ENCODE measurements at places on chromosomes 12 and 14.

DNA sequence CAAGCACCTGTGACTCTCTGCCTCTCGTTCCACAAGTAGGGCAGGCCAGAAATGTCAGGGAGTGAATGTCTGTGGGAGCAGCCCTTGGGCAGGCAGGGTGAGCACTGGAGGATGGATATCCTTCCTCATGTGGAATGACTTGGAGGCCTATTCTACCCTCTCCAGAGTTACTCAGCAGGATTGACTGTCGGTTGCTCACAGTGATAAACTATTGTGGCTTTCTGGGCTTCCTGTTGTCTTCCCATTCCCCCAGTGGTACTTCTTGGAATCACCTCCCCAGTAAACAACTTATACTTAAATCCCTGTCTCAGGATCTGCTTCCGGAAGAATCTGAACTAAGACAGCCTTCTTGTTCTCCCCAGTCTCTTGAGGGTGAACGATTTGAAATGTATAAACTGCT lies 79.6 kb upstream of the MANSC4 start:
- DNase-seq, result no peak

DNA sequence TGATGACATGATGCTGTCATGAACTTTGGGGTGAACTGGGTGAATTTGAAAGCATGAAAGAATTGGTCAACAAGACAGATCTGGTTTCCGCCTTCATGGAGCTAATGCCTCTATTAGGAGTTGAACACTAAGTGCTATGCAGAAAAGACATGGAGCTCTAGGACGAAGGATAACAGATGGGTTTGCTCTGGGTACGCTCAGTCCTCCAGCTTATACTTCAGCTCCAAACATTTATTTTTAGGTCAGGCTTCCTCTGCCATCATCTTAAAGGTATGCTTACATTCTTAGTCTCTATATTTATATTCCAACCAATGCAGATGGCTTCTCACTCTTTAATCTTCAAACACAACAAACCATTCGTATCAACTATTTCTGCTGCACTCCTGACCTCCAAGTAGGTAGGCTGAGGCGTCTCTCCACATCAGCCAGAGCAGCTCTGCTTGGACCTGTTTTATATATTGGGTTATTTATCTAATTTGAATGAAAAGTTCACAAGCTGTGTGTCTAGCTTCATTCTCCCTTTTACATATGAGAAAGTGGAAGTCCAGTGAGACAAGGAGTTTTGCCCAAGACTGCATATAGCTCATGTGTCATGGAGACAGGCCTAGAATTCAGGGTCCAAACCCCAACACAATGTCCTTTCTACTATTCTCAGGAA lies 226.3 kb downstream of the SPTSSA start:
- DNase-seq, result no peak

DNA sequence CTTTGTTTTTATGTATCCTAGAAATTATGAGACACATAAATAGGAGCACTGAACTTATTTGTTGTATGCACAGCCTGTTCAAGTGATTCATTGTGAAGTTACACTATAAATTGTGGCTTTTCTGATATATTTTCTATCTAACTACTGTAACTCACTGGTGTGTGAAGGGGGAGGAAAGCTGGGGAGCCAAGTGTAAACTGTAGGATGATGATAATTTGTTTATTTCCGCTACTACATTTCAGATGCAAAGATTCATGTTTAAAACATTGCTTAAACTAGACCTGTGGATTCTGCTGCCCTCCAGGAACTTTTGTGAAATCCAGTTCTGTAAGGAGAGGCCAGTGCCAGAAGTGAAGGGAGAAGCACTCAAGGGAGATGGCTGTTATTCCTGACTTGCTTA lies 3.3 kb downstream of the TMTC2 start:
- no peak for DNase-seq

- DNase-seq, result no peak
Observed at GRCh38 chr14:42490536-42490935, 883.9 kb downstream of the LRFN5 start.

DNA sequence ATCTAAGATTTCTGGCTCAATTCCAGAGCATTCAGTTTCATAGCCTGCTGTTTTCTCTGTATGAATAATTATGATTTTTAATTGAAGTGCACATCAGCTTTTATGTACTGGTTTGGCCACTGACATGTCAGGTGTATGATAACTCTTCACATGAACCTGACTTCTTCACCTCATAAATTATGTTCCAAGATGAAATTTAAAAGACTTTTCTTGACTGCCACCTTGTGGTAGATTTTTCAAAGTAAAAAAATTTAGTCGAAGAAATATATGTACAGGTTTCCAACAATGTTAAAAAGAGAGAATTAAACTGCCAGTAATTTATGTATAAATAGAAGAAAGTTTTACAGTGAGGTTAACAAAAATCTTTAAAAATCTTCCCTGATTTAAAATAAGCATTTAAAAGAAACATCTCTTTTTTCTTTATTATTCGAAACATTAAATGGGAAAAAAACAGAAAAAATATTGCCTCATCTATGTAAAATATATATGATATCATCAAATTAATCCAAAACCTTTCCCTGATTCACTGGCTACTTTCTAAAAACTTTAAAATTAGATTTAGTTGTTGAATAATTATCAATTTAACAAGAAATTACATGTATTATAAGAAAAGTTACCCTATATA lies 124.9 kb upstream of the ATXN7L3B start:
- no peak for DNase-seq

DNA sequence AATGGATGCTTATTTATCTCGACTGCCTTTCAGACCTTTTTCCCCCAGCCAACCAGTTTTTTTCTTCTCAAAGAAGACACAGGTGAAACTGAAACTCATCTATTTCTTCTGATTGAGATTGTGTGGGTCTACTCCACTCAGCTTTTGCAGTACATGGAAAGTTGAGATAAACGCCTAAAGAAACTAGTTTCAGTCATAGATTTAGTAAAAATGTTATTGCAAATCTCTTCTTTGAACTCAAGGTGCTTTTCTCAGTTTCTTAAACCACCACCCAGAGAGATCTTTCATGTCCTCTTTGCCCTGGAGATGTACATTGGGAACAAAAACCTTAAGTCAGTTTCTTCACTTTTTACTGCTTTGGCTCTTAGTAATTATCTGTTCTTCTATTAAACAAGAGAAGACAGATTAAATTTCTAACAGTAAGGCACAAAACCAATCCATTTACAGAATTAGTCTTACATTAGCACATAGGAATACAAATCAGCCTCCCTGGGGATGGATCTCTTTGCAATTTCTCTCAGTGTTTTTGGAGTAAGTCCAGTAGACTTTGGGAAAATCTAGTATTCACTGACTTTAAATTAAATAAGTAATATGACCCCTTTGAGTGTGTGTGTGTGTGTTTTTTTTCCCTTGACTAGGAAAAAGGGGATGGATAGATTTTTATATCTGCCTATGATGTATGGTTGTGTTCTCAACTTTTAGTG lies 11.6 kb downstream of the FBXW8 start:
- DNase-seq, result no peak

DNA sequence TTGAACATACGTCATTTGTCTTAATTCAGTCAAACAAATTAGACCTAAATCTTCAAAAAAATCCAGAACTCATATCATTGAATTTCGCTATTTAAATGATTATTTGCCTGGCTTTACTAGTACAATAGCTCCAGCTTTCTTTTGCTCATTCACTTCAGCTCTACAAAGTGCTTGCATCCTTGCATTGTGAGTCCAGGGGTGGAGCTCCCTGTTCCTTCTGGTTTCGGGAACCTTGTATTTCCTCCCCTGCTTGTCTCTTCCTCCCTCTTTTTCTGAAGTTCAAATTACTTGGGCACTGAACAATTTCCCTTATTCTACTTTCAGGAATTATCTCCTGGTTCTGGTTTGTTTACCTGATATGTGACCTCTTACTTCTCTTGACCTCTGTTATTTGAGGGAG lies 58.1 kb upstream of the KITLG start:
- DNase-seq, result no peak

- no peak for DNase-seq
Observed at GRCh38 chr14:42277840-42278239, 671.2 kb downstream of the LRFN5 start.

GRCh38 chr14:47270715-47271114 lies 404.7 kb downstream of the MDGA2 start:
- DNase-seq, result no peak

- DNase-seq, result no peak
Observed at GRCh38 chr12:128853600-128854197, 421 bp downstream of the GLT1D1 start.

- DNase-seq, result no peak
Observed at GRCh38 chr12:26255893-26256645, 60.7 kb downstream of the SSPN start.
